ENCODE measurements at places on chromosomes 11 and 22. TPM values are rescaled to one million over a fixed set of nuclear protein-coding genes. Genes with fewer than 3 reads are reported as not detected.

Gene KIF18A
- 13.1 TPM for total RNA-seq

Gene VSIG10L2
- not detected for total RNA-seq

Gene TMEM132A
- 2.4 TPM for total RNA-seq

Gene USP2
- 0.22 TPM for total RNA-seq

Gene C11orf16
- not detected for total RNA-seq

Gene CALCA
- total RNA-seq, result not detected

Gene HBG1
- not detected for total RNA-seq

Gene ACR
- not detected for total RNA-seq

Data from activated T-helper 1 cell treated with anti-CD3 and anti-CD28 coated beads, Interleukin-12 subunit alpha, Interleukin-12 subunit beta, Interleukin-2, Interleukin-4 antibody, amounts not matched to agents 30 ng/mL and 10 ng/mL and 1 ng/mL, durations not matched to agents 14 hours and 24 hours and 36 hours (primary cell).